ENCODE measurements at places on chromosomes 1 and 21.

GRCh38 chr1:33494929-33495328 lies 22.5 kb downstream of the ZSCAN20 start:
- DNase-seq: no peak

- peak; percentile 95 for DNase-seq
These were observed 80.4 kb downstream of the ADARB1 start for GRCh38 chr21:45154511-45155508.

DNA sequence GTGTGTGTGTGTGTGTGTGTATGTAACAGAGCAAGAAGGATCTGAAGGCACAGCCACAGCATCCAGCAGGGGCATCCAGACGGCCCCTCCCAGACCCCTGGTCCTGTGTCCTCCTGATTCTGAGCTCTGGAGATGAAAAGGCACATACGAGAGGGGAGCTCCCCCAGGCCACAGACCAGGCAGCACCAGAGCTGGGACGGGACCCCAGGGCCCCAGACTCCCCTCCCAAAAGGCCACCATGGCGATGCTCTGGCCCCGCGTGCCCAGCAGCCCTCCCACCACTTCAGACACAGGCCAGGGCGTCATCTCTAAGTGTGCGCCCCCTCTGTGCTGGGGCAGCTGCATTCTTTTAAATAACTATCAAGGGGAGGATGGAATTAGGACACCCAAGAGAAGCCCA lies 245.8 kb downstream of the MATN1 start:
- no peak for DNase-seq

DNA sequence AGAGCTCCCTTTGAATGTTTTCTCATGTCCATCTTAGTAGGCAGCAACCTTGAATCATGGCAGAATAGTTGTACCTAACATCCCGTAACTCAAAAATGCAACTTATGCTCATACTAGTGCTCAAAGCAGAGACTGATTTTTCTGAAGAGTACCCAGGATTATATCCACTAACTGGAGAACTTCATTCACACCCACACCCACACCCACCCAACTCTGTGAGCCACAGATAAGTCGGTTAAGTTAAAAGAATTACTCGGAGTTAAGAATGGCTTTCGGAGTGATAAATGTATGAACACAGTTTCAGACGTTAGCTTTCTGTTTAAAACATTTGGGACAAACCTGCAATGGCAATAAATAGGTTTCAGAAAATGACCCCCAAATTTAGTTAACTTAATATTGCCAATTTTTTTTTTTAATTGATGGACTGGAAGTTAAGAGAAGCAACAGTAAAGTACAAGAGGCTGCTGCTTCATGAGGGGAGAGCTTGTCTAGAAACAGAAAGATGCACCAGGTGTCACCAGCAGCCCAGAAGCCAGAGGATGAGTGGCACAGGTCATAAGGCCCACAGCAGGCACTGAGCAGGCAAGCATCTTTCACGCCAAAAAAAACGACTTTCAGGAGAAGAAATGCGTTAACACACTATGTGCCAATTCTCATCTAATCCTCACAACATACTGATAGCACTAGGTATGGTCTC lies 48.4 kb upstream of the C1orf198 start:
- no peak for DNase-seq

- DNase-seq: no peak
These were observed 228.8 kb downstream of the TGFB2 start for GRCh38 chr1:218573925-218574324.

DNA sequence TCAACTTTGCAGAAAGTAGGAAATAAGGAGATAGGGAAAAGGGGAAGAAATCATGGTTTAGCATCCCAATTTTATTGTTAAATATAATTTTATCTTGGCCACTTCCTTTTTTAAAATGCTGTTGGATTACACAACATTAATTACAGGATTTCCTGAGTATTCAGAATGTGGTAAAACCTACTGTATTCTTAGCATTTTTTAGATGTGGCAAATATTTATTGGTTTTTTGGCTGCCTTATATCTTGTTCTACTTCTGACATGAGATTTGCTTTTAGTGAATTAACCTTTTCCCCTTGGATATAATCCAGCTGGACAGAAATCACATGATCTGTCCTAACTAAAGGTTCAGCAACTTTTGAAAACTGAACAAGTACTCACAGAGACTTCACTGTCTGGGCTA lies 104.9 kb downstream of the PTGS2 start:
- no peak for DNase-seq

GRCh38 chr1:63322944-63323864 lies 837 bp downstream of the FOXD3 start:
- DNase-seq: no peak

DNA sequence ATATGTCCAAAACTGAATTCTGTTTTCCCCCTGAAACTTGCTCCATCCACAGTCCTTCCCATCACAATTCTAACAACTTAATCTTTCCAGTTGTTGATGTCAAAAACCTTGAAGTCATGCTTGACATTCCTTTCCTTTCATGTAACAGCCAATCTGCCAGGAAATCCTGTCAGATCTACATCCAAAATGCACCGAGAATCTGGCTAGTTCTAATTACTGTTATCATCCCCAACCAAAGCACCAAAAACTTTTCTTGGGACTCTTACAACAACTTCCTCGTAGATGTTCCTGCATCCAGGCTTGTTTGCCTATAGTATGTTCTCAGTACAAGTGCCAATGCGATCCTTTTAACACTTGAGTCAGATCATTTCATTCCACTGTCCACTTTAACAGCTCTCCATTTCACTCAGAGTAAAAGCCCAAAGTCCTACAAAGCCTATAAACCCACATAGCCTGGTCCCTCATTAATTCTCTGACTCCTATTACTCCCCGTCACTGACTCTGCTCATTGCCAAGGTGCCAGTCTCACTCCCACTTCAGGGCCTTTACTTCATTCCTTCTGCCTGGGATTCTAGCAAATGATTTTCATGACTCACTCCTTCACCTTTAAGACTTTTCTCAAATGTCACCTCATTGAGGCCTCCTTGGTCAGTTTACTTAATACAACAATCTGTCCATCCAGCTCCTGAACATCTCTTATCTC lies 493.2 kb upstream of the NFIA start:
- DNase-seq: peak; percentile 14

- DNase-seq: no peak
These were observed 185.1 kb upstream of the LMO4 start for GRCh38 chr1:87143413-87144135.

DNA sequence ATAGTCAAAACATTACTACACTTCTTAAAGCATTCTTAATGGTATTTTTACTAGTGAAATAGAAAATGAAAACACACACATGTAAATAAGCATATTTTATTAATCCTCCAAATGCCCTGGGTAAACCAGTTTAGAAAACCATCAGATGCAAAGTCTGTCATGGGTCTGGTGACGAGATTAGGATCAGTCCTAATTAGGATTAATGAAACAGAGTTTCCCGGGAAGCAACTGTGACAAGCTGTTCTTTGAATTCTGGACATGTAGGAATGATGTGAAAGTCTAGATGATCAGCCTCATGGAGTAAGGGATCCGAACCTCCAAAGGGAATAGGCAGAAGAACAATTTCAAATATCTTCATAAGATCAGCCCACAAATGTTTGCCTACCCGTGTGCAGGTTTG lies 250.2 kb downstream of the KIF26B start:
- DNase-seq: no peak

- DNase-seq: no peak
These were observed 219.6 kb downstream of the LTN1 start for GRCh38 chr21:28773036-28773435.

GRCh38 chr21:41201385-41201784 lies 33.4 kb downstream of the BACE2 start:
- DNase-seq: no peak

GRCh38 chr1:59532102-59532501 lies 235.2 kb downstream of the FGGY start:
- DNase-seq: no peak

DNA sequence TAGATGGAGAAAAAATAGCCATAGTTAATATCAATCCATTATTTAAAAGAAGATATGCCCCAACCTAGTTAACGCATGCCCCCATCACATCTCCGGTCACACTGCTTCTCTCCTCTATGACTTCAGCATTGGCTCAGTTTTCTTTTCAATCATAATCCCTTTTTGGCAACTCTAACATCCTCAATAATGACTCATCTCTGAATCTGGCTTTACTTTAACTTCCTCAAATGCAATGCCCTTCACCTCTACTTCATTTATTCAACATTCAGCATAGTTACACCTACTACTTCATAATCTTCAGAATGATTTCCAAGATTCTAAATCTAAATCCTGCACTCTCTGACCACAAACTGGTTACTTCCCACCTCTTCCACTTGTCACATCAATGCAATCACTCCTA lies 417.3 kb downstream of the USH2A start:
- no peak for DNase-seq

DNA sequence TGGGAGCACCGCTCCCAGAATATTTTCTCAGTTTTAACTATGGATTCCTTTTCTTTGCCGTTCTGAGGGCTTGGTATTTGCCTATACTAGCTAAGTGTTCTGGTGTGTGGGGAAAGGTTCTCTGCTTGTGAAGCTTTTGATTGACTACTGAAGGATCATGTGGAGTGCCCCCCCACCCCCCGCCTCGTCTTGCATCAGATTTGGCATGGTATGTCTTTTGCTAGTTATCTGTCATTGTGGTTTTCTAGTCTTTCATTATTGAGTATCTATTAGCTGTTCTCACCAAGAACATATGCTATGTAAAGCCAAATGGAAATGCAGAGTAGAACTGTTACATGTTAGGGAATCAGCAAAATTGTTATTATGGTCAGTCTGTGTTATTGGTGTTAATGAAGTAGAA lies 58.3 kb downstream of the MACF1 start:
- DNase-seq: no peak

- peak; percentile 66 for DNase-seq
These were observed 35.3 kb downstream of the EPHB2 start for GRCh38 chr1:22745669-22746585.

GRCh38 chr21:40635391-40635790 lies 211.6 kb downstream of the DSCAM start:
- DNase-seq: no peak

DNA sequence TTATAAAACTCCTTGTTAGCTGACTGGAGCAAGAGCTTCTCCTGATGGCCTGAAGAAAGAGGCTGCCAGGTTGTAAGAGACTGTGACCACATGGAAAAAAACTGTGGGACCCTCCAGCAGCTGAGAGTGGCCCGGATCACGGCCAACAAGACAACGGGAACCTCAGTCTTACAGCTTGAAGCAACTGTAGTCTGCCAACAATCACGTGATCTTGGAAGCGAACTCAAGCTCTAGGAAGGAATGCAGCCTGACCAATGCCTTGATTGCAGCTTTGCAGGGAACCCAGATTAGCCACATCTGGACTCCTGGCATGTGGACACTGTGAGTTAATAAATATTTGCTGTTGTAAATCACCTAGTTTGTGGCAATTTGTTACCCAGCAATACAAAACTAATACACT lies 442.6 kb upstream of the PRMT6 start:
- no peak for DNase-seq

GRCh38 chr1:33180226-33180910 lies 1.5 kb downstream of the TRIM62 start:
- peak; percentile 78 for DNase-seq

GRCh38 chr1:77282187-77282865 lies 507 bp downstream of the AK5 start:
- no peak for DNase-seq

DNA sequence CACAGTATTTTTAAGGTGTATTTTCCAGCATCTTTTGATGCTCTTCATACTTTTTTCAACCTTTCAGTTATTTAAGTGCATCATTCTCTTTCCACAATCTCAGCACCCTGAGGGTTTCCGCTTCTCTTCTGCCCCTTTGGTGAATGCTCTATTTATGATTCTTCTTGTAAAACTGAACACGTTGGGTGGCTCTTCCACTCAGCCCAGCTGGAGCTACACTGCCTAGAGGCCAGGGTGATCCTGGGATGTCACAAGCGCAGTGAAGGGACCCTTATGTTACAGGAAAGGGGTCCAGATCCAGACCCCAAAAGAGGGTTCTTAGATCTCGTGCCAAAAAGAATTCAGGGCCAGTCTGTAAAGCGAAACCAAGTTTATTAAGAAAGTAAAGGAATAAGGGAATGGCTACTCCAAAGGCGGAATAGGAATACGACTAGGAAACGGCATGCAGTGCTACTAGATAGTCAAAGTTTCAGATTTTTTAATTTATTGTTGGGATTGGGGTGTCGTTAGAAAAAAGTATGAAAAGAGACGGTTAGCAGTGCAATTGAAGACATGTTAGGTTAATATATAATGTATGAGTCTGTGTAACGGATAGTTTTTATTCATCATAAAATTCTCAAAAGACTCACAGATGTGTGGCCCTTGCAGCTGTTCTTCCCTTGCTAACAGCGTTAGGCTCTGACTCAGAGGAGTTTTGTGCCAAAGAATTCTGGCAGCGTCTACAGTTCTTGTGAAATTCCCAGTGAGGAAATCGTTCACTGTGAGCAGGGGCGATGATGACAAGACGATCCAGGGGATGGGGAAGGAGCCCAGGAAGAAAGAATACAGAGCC lies 14.4 kb upstream of the ERVH48-1 start:
- DNase-seq: peak; percentile 95

- no peak for DNase-seq
These were observed 82.5 kb downstream of the EDEM3 start for GRCh38 chr1:184672013-184672726.

Data from brain microvascular endothelial cell (primary cell).